Epithelial cell of esophagus (primary cell): ENCODE measurements at places on chromosomes 11 and 22.

GRCh38 chr11:12725863-12726682 lies 51.9 kb downstream of the TEAD1 start:
- peak; percentile 68 for DNase-seq

GRCh38 chr11:108620958-108621772 lies 27.6 kb upstream of the EXPH5 start:
- DNase-seq = peak; percentile 63

DNA sequence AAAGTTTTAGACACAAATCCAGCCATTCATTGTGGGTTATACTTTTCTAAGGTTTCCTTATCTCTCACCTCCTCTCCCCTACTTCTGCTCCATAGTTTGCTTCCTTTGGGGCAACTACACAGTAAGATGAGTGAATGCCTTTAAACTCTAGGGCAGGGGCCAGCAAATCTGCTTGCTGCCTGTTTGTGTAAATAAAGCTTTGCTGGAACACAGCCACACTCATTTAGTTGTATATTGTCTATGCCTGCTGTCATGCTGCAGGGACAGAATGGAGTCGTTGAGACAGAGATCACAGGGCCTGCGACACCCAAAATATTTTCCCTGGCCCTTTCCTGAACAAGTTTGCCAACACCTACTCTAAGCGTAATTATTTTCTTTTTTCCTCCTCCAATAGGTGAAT lies 58.7 kb downstream of the TECTA start:
- no peak for DNase-seq

DNA sequence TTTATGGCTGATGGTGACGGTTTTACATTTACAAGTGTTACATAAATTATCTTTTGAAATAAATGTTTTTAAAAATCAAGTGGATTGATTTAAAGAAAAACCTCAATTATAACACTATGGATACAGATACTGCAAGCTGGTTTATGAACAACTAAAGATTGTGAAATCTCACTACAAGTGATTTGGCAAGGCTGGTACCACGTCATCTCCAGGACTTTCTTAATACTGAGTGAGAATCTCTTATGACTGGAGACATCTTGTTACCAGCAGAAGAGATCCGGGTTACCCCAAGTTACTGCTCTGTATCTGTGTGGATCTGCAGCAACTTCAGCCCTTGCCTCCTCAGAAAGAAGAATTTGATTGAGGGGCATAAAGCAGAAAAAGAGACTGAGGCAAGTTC lies 452.9 kb downstream of the MN1 start:
- DNase-seq = peak; percentile 76

DNA sequence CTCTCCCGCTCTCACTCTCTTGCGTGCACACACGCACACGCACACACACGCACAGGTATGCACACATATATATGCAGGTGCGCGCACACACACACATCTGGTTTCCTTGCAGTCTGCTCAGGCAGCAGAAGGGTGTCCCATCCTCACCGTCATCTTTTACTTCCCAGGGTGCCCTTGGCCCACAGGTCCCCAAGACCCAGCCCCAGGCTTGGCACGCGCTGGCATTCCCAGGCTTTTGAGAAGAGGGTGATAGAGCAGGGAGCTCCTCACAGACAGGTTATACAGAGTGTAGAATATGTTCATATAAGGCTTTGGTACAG lies 52.0 kb upstream of the SPATA19 start:
- no peak for DNase-seq
